ENCODE measurements at places on chromosomes 11 and 22.

GRCh38 chr22:23233752-23234408, 53.6 kb downstream of the BCR start:
- DNase-seq: no peak

GRCh38 chr11:124297921-124298320, 15.8 kb downstream of the OR8D1 start:
- no peak for DNase-seq

- DNase-seq: no peak
Observed at GRCh38 chr11:106271686-106272085, 194.2 kb downstream of the AASDHPPT start.

GRCh38 chr11:2208691-2209369, 37.2 kb upstream of the TH start:
- DNase-seq: no peak

GRCh38 chr11:23836981-23837380, 659.9 kb upstream of the LUZP2 start:
- no peak for DNase-seq

- no peak for DNase-seq
Observed at GRCh38 chr22:32020117-32020516, 22.9 kb upstream of the SLC5A1 start.

- DNase-seq: no peak
Observed at GRCh38 chr11:45463541-45463940, 177.4 kb upstream of the SYT13 start.

- no peak for DNase-seq
Observed at GRCh38 chr11:45324459-45324858, 38.3 kb upstream of the SYT13 start.

GRCh38 chr11:45652781-45653180, 12.6 kb downstream of the CHST1 start:
- no peak for DNase-seq
